Stomach (tissue), 19 donors: ENCODE measurements at places on chromosomes 11 and 22. TPM values are rescaled to one million over a fixed set of nuclear protein-coding genes. Genes with fewer than 3 reads are reported as not detected.

Gene AMBRA1
- total RNA-seq: 24.3 TPM

Gene MAJIN
- not detected for total RNA-seq

DNA sequence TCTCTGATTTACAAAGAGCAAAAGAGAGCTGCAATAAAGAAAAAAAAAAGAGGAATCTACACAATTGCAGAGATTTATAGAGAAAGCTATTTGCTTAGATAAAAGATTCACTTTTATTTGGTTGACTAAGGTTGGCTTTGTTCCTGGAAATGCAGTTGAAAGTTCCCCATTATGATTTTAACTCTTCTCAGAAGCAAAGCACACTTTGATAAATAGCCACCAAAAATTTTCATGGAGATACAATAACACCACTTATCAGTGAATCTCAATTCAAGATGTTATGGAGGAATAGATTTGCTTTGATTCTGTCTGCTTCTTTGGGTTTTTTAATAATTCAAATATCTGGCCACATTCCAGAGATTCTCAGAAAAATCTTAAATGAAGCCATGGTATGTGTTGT, 88.5 kb upstream of the ANO3 start:
- H3K36me3 ChIP-seq: no peaks in the 10 kb centered on the region
- H3K27ac ChIP-seq: no peak overlapping the region
- no peaks in the 10 kb centered on the region for H3K4me1 ChIP-seq
- no peak overlapping the region for H3K4me3 ChIP-seq

DNA sequence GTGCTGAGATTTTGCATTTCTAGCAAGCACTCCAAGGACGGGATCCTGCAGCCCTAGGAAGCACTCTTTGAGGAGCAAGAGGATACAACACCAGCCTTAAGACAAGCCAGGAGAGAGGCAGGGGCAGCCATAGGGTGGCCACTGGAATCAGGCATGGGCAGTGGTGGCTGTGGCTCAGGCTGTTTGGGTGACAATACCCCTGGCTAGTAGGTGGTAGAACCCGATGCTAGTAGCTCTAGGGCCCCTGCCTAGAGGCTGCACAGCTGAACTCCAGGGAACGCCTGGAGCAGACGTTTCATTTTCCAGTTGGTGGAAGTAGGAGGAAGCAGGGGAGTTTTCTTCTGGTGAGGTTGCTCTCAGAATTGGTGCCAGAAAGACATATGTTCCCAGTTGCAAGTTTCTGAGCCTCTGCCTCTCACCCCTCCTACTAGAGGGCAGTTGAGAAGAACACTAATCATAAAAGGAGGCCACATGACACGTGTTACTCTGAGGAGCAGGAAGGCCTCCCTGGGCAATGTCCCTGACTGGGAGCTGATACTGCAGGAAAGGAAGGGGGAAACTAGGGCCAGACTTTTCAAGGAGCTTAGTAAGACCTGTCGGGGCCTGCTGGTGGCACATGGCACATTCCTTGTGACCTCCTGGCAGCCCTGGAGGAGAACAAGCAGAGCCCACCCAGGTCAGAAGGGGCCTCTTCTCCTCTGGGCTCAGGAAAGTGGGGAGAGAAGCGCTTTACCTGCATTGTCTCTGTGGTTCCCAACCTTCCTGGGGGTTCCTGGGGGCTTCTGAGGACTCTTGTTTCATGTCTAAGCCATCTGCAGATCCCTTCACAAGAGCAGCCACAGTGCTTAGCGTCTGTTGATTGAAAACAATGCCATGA, 56.6 kb upstream of the DRD2 start:
- H3K36me3 ChIP-seq: no peaks in the 10 kb centered on the region
- H3K27ac ChIP-seq: no peak overlapping the region
- no peaks in the 10 kb centered on the region for H3K27me3 ChIP-seq
- peak; percentile 24 for DNase-seq
- no peaks in the 10 kb centered on the region for H3K4me1 ChIP-seq

Gene TSPAN18
- total RNA-seq: 60.3 TPM

GRCh38 chr11:78050964-78051831, 12.5 kb upstream of the THRSP start:
- DNase-seq: no peak
- H3K27me3 ChIP-seq: no peaks in the 10 kb centered on the region
- H3K4me3 ChIP-seq: no peak overlapping the region
- H3K4me1 ChIP-seq: peaks cover 4% of the 10 kb centered on the region
- H3K36me3 ChIP-seq: no peaks in the 10 kb centered on the region

DNA sequence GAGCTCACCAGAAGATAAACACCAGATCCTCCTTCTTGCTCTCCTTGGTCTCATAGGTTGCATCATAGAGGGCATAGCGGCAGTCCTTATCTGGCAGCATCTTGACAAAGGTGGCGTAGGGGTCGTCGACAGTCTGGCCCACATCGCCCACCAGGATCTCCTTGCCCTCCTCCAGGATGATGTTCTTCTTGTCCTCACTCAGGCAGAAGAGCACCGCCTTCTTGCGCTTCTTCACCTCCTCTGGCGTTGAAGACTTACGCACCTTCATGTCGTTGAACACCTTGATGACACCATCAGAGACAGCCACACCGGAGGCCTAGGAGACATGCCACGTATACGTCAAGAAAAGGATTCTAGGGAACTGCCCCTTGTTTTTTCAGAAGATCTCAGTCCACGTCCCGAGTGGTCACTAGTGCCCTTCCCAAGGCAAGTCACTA, 2.0 kb downstream of the CFL1 start:
- peak overlapping the region; percentile 99 for H3K4me3 ChIP-seq
- H3K36me3 ChIP-seq: peaks cover 42% of the 10 kb centered on the region
- H3K27me3 ChIP-seq: no peaks in the 10 kb centered on the region
- H3K4me1 ChIP-seq: peaks cover 65% of the 10 kb centered on the region
- H3K27ac ChIP-seq: peak overlapping the region; percentile 97

DNA sequence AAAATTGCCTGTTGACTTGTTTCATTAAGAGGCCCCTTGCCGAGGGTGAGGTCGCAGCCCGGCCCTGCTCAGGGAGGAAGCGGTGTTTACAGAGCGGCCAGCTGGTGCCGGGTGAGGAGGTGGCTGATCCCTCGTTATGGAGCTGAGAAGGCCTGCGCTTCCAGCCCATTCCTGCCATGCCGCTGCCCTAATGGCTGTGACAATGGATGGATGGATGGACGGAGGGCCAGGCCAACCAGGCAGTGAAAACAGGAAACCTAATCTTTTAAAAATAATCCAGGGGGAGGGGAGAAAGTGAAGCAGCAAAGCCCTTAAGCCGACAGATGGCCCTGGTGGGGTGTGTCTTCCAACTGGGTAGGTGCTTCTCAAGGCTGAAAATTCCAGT, 38.5 kb downstream of the BCR start:
- peak; percentile 67 for DNase-seq
- H3K4me1 ChIP-seq: peaks cover 97% of the 10 kb centered on the region
- no peaks in the 10 kb centered on the region for H3K36me3 ChIP-seq
- H3K27me3 ChIP-seq: no peaks in the 10 kb centered on the region
